ENCODE measurements at places on chromosomes 1 and 21.

GRCh38 chr1:231248778-231249177, 7.8 kb downstream of the GNPAT start:
- DNase-seq: no peak

DNA sequence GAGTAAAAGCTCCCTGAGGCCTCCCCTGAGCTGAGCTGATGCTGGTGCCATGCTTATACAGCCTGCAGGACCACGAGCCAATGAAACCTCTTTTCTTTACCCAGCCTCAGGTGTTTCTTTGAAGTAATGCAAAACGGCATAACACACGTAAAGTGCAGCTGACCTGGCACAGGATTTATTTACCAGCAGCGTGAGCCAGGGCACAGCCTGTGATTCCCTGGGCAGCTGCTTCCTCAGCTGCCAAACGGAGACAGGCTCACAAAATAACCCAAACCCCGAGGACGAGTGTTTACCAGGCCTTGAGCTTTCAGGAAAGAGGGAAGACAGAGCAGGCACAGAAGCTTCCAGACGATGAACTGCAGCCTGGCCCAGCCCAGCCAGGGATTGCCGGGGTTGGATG, 120.6 kb upstream of the ARHGEF16 start:
- DNase-seq: no peak

- DNase-seq: no peak
Observed at GRCh38 chr1:115827452-115828044, 13.4 kb downstream of the NHLH2 start.

DNA sequence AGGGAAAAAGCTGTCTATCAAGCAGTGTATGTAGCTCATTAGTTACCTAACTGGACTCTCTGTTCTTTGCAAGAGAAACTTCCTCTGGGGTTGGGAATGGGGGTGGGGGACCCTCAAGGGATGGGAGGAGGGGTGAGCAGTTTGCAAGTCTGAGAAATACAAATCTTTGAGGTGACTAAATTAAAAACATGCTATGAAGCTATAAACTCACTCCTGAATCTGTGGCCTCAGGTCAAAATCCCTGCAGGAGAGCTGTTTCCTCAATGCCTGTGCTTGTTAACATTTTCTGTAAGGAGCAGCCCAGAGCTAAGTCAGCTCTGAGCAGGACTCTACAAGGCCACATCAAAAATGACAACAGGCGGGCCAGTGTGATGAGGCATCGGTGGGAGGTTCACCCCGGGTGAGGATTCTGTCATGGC, 32.8 kb upstream of the PTPRC start:
- no peak for DNase-seq

DNA sequence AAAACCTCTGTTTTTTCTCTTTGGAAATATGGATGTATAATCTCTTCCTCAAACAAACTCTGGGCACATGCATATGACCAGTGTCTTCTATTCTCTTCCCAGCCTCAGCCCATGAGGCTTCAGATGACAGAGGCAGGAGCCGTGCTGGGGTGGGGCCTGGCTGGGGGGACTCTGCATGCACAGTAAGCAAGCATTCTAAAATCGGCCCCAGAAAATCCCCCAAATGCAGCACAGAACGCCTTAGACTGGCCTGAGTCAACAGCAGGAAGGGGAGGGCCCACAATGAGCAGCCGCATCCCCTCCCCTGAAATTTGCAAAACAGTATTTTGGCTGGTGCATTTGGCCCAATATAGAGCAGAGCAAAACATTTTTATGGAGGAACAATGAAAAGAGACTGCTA, 47.8 kb downstream of the ITPKB start:
- DNase-seq: no peak
